ENCODE measurements at places on chromosomes 16 and 17.

- peak; percentile 73 for DNase-seq
Observed at GRCh38 chr16:31105677-31106213, 2.4 kb upstream of the BCKDK start.

DNA sequence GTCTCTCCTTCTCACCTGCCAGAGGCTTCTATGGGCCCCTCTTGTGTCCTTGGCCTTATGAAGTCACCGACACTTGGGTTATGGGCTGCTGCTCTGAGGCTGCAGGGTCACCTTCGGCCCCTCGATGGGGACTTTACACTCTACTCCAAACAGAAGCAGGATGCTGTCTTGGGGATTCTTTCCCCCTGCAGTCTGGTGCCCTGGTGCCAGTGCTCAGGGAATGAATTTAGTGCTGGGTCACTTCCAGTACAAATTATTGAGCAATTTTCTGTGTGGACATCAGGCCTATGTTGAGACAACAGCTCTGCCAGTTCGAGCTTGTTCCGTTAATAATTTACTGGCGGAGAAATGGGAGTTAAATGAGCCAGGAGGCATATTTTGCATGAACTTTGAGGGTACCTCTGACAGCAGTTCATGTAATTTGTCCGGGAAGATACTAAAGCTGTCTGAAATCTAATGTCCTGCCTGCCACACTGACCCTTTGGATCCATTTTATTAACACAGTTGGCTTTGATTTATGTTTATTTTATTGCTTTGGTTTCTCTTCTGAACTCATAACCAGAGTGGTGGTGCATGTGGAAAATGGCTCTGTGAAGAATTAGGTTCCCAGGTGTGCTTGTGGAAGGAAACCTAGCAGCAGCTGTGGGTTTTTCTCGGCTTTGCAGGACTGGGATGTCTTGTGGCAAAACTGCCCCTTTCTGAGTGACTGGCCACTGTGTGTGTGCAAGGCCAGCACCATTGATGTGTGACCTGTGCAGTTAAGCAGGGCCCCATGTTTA is 34.1 kb upstream of the DHX8 start:
- no peak for DNase-seq

- no peak for DNase-seq
Observed at GRCh38 chr16:54459509-54460262, 173.1 kb upstream of the IRX3 start.

DNA sequence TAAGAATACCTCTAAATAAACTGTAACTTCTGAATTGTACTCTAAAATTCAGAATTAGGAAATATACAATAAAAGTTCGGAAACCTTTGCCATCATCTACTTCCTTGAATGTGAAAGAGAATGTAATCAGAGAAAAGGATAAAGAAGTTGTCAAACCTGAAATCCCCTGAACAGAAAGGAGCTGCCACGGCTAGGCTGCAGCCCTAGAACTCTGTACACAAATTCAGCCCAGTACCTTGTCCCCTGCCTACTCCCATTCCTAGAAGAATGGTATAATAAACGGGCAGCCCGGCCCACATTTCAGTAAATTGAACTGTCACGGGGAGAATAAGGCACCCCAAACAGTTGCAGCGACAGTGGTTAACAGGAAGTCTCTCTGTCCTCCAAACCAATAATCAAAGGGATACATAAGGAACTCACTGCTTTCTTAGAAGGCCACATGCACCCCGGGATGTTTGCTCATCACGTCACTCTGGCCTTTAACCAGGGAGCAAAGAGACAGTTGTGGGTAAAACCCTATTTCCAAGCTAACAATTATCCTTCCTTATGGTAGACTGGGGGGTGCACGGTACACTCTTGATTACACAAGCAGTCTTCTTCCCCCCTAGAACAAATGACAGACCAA is 24.3 kb upstream of the RFFL start:
- DNase-seq, result no peak

DNA sequence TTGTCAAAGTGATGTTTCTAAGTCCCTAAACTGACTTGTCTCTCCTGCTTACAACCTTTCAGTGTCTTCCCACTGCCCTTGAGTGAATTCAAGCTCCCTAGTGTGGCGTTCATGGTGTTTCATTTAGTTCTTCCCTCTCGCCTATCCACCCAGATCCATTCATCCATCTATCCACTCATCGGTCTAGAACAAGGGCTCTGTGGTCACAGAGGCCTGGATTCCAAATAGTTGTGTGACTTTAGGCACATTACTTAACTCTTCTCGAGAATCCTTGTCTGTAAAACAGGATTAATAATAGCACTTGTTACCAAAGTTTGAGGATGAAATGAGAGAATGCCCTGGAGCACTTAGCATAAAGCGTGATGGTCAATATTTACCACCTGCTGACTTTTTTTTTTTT is 870 bp upstream of the TAC4 start:
- DNase-seq, result no peak

DNA sequence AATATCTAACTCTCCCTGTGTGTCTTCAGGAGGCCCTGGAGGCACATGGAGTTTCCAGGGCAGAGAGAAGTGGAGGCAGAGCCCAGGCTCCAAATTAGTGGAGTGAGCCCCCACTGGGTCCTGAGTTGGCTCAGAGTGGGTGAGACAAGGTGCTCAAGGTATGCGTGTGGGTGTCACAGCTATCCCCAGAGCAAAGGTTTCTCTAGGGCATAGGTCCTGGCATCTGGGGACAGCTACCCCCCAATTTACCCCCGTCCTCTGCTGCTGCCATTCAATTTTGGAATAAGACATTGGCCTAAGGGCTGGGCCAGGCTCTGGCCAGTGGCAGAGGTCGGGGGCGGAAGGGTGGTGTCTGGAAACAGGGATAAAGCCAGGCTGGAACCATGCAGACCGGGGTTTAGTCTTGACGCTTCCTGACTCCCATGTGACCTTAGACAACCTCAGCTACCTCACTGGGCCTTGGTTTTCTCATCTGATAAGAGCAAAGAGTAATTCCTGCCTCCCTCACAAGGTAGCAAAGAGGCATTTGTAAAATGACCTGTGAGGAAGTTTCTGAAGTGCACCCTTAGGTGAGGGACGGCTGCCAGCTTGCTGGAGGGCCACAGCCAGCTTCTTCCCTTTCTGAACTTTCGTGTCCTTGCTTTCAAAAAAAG is 78.2 kb upstream of the TMEM97 start:
- DNase-seq, result no peak

GRCh38 chr17:74459622-74460021 is 6.8 kb upstream of the CD300A start:
- DNase-seq, result no peak

GRCh38 chr16:24093049-24093448 is 163.1 kb upstream of the CACNG3 start:
- DNase-seq, result no peak

DNA sequence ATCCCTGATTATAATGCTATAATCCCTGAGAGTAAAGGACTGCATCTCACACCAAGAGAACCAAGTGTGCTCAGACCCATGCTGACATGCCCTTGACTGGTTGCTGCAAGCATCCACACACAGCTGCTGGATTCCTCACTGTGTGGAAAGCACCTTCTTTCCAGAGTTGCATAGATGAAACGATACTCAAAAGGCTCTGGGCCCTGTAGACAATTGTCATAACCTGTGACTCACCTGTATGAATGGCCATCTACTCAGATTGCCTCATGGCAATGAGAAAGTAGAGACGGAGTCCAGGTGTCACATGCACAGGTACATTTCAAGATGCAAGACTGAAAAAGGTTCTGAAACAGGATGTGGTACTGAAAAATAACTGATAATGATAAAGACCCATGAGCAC is 58.1 kb downstream of the MPHOSPH6 start:
- DNase-seq, result no peak

GRCh38 chr16:85773044-85773443 is 22.1 kb upstream of the C16orf74 start:
- DNase-seq, result no peak

DNA sequence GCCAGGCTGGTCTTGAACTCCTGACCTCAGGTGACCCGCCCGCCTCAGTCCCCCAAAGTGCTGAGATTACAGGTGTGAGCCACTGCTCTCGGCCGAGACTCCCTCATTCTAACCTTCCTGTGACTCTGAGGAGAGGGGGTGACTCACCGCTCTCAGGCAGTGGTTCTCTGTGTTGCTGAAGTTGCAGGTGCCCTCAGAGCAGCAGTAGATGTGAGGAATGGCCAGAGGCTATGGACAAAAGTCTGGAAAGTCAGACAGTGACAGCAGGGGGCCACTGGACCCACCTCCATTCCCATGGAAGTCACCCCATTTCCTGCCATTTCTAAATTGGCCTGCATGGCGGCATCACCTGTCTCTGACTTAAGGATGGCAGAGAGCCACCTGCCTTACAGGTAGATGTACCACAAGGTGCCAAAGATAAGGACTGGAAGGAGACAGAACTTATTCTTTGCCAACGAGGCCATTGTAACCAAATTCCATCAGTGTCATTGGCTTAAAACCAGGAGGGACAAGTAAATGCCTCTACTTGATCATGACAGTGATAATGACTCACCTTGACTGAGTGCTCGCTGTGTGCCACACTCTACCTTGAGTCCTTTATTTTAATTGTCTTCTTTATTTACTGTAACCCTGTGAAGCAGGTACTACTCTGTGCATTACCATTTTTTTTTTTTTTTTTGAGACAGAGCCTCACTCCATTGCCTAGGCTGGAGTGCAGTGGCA is 15.3 kb upstream of the CNOT1 start:
- no peak for DNase-seq

- DNase-seq, result no peak
Observed at GRCh38 chr17:17176341-17176740, 29.8 kb downstream of the PLD6 start.

DNA sequence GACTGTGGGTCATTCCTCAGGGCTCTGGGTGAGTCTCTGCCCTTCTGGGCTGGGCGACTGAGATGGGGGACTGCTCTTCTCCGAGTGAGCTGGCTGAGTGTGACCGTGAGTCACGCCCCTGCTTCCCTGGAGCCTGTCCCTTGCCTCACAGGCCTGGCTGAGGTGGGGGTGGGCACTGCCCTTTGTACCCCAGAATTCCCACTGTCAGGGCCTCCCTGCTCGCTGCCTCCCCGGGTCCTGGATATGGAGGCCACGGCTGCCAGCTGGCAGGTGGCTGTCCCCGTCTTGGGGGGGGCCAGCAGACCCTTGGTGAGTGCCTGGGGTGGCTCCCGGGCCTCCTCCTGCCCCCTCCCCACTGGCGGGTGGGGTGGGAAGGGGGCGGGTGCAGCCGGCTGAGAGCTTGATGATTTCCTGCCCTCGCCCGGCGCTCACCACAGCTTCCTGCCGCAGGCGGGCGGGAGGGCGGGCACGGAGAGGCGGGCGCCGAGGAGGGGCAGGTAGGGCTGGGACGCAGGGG is at the start of gene LAT:
Gene LAT, plus strand, starts transcription at position 434 of the 517 bp plus-strand sequence. CDS start 366 bp downstream, outside the sequence.
- DNase-seq, result peak; percentile 57

GRCh38 chr17:70072546-70073309 is 2.3 kb upstream of the KCNJ16 start:
- no peak for DNase-seq

Data from stimulated activated CD8-positive, alpha-beta memory T cell treated with anti-CD3 and anti-CD28 coated beads, Interleukin-15, amount 100 ng/mL, for 1 hour (primary cell).